ENCODE measurements at places on chromosomes 12 and 14.

DNA sequence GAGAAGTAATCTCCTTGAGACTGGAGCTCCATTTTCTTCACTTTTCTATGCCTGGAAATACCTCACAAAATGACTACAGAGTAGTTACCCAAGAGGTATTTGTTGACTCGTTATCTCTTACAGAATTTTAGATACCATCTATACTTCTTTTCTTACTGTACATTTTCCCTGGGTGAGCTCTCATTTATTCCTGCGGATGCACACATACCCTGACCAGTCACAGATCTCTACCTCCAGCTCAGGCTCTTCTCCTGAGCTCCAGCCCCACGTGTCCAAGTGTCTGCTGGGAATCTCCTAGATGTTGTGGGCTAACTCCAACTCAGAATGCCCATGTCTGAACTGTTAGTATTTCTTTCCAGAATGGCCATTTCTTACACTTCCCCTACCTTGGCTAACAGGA lies 403.1 kb downstream of the RAD51B start:
- DNase-seq, result no peak

GRCh38 chr14:106564058-106564643 lies 1037.8 kb downstream of the TMEM121 start:
- peak; percentile 82 for DNase-seq

- DNase-seq, result no peak
Measured at GRCh38 chr12:75834591-75834990, 197.0 kb downstream of the PHLDA1 start.

DNA sequence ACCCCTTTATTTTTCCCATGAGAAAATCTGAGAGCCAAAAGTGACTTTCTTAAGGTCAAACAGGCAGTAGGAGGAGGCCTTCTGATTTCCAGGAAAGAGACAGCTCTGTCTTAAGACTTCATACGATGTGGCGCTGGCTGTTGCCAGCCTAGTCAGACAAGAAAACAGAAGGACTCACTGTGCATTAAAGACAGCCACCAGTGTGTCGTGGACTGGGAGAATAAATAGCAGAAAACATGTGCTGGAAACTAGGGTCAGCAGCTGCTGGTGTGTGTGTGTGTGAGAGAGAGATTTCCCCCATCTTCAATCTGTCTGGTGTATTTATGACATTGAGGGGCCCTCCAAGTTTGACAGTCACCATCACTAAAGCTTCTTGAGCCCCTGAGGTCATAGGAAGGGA lies 708.6 kb upstream of the TMEM132C start:
- DNase-seq, result no peak

DNA sequence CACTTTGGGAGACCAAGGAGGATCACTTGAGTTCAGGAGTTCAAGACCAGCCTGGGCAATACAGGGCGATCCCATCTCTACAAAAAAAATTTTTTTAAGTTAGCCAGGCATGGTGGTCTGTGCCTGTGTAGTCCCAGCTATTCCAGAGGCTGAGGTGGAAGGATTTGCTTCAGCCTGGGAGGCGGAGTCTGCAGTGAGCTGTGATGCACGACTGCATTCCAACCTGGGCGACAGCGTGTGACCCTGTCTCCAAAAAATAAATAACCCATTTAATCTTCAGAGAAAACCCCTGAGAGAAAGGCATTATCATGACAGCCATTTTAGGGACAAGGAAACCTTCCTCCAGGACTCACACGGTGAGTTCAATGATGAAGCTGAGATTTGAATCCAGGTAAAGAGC lies 3.7 kb upstream of the FKBP4 start:
- DNase-seq, result no peak

DNA sequence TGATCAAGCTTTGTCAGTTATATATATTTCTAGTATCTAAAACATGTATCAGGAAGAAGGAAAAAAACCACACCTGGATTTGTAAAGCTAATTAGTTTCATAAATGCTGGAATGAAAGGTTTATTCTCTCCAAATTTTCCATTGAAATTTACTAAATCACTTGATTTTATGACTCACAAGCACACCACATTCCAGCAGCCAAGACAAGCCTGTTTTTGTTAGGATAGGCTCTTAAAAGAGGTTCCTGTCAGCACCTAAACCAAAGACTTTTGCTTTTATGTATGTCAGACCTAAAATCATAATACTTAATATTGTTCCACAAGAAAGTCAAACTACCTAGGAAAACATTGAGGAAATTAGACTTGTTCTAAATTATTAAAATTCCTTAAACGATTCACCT lies 85.3 kb upstream of the PAWR start:
- no peak for DNase-seq

GRCh38 chr12:82954572-82954971 lies 267.9 kb downstream of the TMTC2 start:
- no peak for DNase-seq

- DNase-seq, result peak; percentile 46
Measured at GRCh38 chr12:7017870-7018349, 366 bp downstream of the LPCAT3 start.

DNA sequence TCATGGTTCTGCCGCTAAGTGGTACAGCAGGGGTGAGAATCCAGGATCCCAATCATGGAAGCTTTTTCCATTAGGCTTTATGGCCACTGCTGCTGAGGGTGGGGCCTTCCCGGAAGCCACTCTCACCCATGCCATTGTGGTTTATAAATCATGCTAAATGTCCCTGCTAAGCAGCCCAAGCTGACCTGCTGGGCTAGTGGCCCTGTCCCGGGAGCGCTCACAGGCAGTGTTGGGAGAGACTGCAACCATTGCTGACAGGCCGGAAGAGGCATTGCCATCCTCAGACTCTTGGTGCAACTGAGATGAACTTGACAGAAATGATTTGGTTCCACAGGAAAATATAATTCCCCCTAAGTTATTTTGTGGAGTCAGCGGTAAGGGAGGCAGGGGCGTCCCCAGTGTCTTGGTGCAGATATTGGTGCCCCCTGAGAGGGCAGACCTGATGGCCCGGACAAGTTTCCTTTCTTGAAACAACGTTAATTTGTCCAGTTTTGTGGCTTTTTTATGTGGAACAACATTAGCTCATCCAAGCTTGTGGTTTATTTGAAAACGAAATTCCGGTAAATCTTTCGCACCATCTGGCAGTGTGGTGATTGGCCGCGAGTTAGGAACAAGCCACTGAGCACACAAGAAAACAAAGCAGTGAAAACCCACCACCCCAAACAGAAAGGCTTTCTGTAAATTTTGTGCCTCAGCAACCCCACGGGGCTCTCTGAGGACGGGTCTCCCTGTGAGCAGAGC lies 82.3 kb downstream of the SSPN start:
- no peak for DNase-seq

- DNase-seq, result no peak
Measured at GRCh38 chr12:117076410-117077372, 22.5 kb downstream of the TESC start.

- no peak for DNase-seq
Measured at GRCh38 chr12:82555699-82556098, 131.0 kb upstream of the TMTC2 start.

- no peak for DNase-seq
Measured at GRCh38 chr12:27673101-27673718, 23.0 kb upstream of the REP15 start.

DNA sequence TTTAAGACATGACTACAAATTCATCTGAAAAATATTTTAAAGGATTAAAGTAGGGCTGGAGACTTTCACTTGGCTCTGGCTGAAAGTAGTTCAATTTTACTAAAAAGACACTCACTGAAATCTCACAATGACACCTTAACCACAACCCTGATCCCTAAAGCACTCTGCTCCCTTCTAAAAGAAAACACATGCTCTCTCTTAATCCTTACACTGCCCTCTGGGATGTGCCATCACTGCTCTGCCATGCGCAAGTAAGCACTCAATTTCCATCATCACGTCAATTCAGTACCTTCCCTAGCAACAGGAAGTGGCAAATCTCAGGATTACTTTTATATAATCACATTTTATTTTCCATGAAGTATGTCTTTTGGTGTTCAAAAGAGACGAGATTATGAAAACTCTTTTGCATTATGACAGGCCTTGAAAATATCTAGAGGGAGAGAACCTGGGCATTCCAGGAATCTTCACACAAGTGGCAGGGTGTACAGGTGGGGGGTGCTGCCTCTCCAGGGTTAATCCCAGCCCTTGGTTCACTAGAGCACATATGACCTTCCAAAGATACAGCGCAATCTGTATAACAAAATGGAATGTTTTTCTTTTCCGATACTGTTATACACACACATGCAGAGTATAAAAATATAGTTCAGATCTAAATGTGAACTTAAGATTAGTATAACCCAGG lies 7.3 kb downstream of the ATG14 start:
- DNase-seq, result no peak

DNA sequence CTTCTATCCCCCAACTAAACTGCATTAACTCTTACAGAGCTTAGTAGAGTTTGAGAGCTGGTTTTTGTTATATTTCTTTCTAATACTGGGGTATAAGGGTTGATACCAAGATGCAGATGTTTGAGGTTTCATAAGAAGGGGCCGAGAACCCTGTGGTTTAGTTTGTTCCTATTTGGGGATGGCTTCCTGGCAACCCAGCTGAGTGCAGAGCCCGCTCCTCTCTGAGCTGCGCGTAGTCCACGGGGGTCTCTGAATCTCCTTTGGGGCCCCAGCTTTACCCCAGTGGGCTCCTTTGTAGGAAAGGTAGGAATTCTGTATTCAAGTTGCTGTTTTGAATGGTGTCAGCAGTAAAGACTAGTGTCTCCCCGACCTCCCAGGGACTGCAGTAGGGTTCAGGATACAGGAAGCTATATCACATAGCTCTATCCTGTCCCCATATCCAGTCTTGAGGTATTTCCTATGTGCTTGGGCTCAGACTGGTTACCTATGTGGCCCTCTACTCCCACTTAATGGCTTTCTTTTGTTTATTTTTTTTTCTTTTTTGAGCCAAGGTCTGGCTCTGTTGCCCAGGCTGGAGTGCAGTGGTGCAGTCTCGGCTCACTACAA lies 25.4 kb downstream of the PLXNC1 start:
- DNase-seq, result no peak

- no peak for DNase-seq
Measured at GRCh38 chr12:96120359-96121100, 73.6 kb upstream of the ELK3 start.

DNA sequence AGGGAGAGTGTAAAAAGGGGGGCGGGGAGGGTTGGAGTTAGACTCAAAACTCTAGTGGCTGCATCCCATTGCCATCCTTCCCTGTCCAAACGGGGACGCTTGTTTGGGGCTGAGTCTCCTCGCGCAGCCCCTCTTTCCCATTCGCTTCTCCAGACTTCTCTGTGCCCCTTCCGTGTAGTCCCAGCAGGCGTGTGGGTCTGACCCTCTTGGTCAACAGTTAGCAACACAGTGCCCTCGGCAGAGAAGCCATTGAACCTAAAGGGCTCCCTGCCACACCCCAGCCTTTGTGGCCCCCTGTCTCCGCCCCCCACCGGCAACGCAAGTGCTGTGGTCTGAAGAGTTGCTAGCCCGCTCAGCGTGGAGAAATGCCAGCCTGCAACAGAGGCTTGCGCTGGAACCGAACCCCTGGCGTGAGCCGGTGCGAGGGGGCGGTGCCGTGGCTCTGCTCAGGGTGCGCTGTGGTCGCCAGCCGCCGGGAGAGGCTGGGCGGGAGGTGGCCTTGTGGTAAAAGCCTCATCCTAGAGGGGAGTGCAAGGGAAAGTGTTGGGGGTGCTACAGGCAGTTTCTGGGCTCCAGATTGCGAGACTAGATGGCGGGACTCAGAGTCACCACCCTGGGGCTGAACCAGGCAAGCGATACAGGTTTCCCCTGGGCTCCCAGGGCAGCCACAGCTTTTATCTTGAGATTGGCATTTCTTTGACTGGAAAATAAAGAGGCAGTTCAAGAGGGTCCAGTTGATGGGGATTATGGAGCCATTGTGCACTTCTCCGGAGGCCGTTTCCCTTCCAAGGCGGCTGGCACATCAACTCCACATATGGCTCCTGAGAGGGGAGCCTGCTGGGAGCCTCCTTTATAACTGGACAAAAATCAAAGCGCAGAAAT lies 2.1 kb downstream of the PLXNC1 start:
- peak; percentile 48 for DNase-seq

GRCh38 chr12:6539707-6540134 lies 5.4 kb downstream of the GAPDH start:
- no peak for DNase-seq

DNA sequence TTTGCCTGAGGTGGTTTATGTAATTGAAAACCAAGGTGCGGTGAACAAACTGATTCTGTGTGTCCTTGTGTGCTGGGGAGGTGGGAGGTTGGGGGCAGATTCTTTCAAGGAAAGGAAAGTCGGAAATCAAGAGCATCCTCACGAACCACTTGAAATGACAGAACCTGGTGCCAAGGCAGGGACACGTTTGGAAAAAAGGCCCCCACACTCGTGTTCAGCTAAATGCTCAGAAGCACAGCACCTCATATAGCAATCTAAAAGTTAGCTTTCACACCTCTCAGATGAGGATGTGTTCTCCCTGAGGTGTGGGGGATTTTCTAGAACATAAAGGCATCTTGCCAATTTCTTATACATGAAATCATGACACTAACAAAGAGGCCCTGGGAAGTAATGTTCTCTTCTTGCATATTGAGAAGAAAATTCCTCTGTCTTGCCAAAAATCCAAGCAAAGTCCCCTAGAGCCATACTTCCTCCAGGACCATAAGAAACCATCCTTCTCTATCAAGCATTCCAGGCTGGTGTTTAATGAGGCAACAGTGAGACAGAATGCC lies 119.6 kb downstream of the PLXNC1 start:
- DNase-seq, result peak; percentile 20

DNA sequence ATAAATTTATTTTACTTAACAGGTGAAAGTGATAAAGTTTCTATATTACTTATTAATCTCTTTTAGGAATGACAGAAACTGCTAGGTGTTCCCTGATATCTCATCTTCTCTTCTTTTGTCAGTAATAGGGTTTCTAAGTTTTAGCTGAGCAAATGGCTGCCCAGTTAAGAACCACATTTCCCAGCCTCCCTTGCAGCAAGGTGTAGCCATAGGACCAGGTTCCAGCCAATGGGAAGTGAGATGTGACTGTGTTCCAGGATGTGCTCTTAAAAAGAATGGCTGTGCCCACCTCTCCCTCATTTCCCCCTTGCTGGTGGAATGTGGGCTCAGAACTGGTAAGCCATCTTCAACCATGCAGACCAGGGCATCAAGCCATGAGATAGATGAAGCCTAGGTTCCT lies 165.6 kb downstream of the HELB start:
- peak; percentile 6 for DNase-seq

GRCh38 chr12:116091579-116091978 lies 185.9 kb downstream of the MED13L start:
- DNase-seq, result no peak

- peak; percentile 51 for DNase-seq
Measured at GRCh38 chr14:102778338-102779083, 1.3 kb downstream of the TRAF3 start.

DNA sequence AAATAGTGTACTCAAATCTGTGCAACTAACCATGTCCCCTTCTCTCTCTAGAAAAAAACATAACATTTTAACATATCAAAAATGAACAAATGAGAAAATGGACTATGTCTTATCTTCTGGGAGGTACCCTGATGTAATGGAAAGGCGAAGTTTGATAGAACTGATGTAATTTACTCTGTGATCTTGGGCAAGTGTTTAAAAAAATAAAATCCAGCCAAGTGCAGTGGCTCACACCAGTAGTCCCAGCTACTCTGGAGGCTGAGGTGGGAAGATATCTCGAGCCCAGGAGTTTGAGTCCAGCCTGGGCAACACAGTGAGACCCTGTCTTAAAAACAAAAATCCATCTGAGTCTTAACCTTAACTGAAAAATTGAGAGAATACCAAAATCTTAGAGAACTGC lies 35.8 kb upstream of the CFL2 start:
- DNase-seq, result no peak

- no peak for DNase-seq
Measured at GRCh38 chr14:49896966-49897365, 4.1 kb downstream of the ARF6 start.
